ENCODE measurements at places on chromosomes 12 and 14.
A peak's percentile ranks its signal among the peaks of the same experiment; 100 is the strongest.

- no peak for DNase-seq
These were observed 11.3 kb upstream of the CDKN3 start for GRCh38 chr14:54385556-54385955.

- peak; percentile 85 for DNase-seq
These were observed 411 bp downstream of the BTBD7 start for GRCh38 chr14:93332397-93332852.

GRCh38 chr12:50980545-50980944 lies 28.2 kb downstream of the HIGD1C start:
- no peak for DNase-seq

DNA sequence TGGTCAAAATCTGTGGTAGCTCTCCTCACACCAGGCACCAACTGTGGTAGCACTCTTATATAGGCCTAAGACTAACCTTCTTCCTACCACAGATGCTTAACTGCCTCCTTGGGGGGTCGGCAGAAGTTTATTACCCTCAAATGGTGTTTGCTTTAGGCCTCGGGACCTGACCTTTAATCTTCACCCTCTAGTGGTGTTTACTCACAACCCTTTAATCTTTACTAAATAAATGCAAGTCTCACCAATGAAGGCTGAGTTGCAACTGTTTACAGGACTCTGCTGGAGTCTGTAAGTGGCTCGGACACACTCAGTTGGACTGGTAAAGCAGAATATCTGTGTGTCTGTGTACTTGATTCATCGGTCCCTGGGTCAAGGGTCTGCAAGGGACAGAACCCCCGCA lies 29.4 kb downstream of the CCER1 start:
- no peak for DNase-seq

DNA sequence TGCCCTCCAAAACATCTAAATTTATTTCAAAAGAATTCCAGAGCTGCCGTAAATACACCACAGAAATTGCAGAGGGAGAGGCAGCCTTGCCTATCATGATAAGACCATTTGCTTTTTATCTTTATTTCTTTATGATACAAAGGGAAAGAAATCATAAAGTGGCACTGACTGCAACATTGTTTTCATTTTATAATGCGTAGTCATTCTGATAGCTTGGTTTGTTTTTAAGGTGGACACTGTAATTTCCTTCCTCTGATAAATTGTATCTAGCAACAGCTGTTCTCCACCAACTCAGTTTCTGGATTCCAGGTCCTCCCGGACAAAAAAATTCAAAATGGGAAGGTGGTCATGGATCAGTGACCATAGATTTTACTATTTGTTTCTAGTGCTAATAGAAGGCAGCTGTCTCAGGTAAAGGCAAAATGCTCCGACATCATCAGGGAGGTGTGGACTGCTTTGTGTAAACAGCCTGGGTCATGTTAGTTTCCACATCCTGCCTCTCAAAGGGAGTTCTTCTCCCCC lies 623 bp upstream of the TSPAN8 start:
- DNase-seq = no peak

- DNase-seq = no peak
These were observed 658.0 kb upstream of the MDGA2 start for GRCh38 chr14:48333221-48333920.

GRCh38 chr12:104669089-104669721 lies 212.5 kb downstream of the CHST11 start:
- DNase-seq = no peak

DNA sequence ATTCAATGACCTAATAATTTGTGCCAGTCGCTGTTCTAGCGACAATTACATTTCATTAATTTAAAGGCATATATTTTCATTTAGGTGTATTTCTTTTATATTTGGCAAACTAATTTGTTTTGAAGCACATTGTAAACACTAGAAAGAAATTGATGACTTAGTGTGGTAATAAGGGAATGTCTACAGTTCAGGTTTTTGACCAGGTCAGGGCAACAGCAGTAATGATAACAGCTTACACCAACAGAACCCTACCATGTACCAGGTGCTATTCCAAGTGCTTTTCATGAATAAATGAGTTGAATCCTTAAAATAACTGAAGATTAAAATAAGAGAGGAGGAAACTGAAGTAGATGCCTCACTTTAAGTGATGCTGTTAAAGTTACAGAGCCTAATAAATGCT lies 85.4 kb upstream of the SLC38A2 start:
- DNase-seq = no peak

DNA sequence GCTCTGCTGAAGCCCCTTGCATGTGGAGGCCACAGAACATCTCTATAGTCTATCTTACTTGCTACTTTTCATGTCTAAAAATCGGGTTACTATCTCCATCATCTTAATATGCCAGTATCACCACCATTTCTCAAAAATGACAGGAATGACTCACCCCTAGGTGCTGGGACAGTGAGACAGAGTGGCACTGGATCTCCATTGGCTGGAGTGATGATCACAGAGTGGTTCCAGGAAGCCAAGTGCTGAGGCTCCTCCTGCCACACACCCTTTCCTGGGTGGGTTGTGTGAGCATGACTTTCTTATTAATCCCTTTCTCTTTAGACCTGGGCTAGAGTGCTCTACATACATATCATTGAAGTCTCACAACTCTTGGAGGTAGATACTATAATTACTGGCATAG lies 3.3 kb upstream of the ASCL1 start:
- DNase-seq = no peak

Measured in osteocyte (in vitro differentiated cells).